ENCODE measurements at places on chromosomes 3 and 15. TPM values are rescaled to one million over a fixed set of nuclear protein-coding genes. Genes with fewer than 3 reads are reported as not detected.

Gene SLC25A20
- 31.3 TPM for polyA plus RNA-seq

Gene CD80
- not detected for polyA plus RNA-seq

Gene HCLS1
- 6.9 TPM for polyA plus RNA-seq

Gene P2RY12
- polyA plus RNA-seq: 0.13 TPM

Gene TRIM71
- not detected for polyA plus RNA-seq

Gene SETD5
- polyA plus RNA-seq: 34.8 TPM

Gene NEK4
- 22.2 TPM for polyA plus RNA-seq

Gene SPCS1
- polyA plus RNA-seq: 133 TPM

Gene MUC13
- polyA plus RNA-seq: not detected

Gene KLHL6
- polyA plus RNA-seq: 0.12 TPM

Gene C3orf85
- polyA plus RNA-seq: not detected

Gene HERC2
- 44.9 TPM for polyA plus RNA-seq

Gene CMTM7
- polyA plus RNA-seq: 0.65 TPM

Gene USP50
- 0.04 TPM for polyA plus RNA-seq

Gene RASL12
- 2.6 TPM for polyA plus RNA-seq

Gene ZBTB47
- 41.6 TPM for polyA plus RNA-seq

Gene SCG3
- polyA plus RNA-seq: 0.06 TPM

Gene CDC25A
- 2.9 TPM for polyA plus RNA-seq

Gene SEMA6D
- 1.1 TPM for polyA plus RNA-seq

Gene CPNE9
- polyA plus RNA-seq: 0.05 TPM
